SJSA1 (cell line): ENCODE measurements at places on chromosomes 1 and 21. TPM values are rescaled to one million over a fixed set of nuclear protein-coding genes. Genes with fewer than 3 reads are reported as not detected.
A peak's percentile ranks its signal among the peaks of the same experiment; 100 is the strongest.

- peaks cover 6% of the 10 kb centered on the region for H3K36me3 ChIP-seq
- no peaks in the 10 kb centered on the region for H3K27me3 ChIP-seq
- no peak overlapping the region for H3K4me3 ChIP-seq
- peaks cover 24% of the 10 kb centered on the region for H3K4me1 ChIP-seq
Observed at GRCh38 chr1:206468571-206468970, 1.7 kb upstream of the IKBKE start.

DNA sequence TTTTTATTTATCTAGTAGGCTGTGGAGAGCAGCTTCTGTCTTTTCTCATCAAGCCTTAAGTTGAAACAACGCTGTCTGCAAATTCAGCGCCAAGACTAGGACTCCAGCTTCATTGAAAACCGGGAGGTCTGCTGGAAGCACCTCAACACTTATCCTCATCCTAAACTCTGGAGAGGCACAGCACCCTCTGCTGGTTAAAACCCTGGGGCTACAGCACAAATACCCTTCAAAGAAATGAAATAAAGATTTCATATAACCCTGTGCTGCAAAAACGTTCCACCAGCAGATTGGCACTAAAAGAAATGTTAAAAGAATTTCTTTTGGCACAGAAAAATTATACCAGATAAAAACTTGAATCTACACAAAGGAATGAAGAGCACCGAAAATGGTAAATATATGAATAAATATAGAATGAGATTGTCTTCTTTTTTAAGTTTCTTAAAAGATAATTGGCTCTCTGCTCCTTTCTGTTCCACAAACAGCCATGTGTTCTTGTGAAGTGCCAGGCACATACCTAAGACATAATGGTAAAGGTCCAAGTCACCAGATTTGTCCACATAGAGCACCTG lies 227.7 kb upstream of the SAMSN1 start:
- no peaks in the 10 kb centered on the region for H3K4me1 ChIP-seq
- no peaks in the 10 kb centered on the region for H3K36me3 ChIP-seq
- no peaks in the 10 kb centered on the region for H3K27me3 ChIP-seq
- H3K27ac ChIP-seq: no peak overlapping the region

- no peak overlapping the region for H3K4me3 ChIP-seq
- no peaks in the 10 kb centered on the region for H3K27me3 ChIP-seq
- no peaks in the 10 kb centered on the region for H3K36me3 ChIP-seq
Observed at GRCh38 chr1:62309906-62310305, 9.3 kb downstream of the KANK4 start.

GRCh38 chr21:43905726-43906455 lies 40.9 kb downstream of the AGPAT3 start:
- no peaks in the 10 kb centered on the region for H3K27me3 ChIP-seq
- no peak overlapping the region for H3K4me3 ChIP-seq
- peaks cover 42% of the 10 kb centered on the region for H3K36me3 ChIP-seq
- DNase-seq: no peak

GRCh38 chr1:226674892-226675714 lies 64.0 kb downstream of the ITPKB start:
- H3K4me1 ChIP-seq: peaks cover 31% of the 10 kb centered on the region
- H3K27me3 ChIP-seq: no peaks in the 10 kb centered on the region
- no peak overlapping the region for H3K27ac ChIP-seq
- H3K4me3 ChIP-seq: no peak overlapping the region
- DNase-seq: no peak

DNA sequence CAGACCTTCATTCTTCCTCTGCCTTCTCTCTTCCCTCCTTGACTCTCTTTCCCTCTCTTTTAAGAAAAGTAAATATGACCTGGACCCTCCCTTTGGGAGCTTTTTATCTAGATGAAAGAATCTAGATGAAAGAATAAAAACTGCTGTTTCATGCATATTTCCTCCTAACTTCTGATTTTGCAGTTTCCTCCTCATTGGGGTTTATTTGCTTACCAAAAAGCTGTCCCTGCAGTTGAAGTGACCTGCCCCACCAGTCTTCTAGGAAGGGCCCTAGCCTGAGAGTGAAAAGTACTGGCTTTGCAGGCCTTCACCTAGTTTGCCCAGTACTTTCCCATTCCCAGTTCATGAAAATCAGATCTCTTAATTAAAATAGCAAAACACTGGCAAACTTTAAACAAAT lies 28.3 kb upstream of the CACYBP start:
- peaks cover 61% of the 10 kb centered on the region for H3K4me1 ChIP-seq
- H3K27ac ChIP-seq: no peak overlapping the region

DNA sequence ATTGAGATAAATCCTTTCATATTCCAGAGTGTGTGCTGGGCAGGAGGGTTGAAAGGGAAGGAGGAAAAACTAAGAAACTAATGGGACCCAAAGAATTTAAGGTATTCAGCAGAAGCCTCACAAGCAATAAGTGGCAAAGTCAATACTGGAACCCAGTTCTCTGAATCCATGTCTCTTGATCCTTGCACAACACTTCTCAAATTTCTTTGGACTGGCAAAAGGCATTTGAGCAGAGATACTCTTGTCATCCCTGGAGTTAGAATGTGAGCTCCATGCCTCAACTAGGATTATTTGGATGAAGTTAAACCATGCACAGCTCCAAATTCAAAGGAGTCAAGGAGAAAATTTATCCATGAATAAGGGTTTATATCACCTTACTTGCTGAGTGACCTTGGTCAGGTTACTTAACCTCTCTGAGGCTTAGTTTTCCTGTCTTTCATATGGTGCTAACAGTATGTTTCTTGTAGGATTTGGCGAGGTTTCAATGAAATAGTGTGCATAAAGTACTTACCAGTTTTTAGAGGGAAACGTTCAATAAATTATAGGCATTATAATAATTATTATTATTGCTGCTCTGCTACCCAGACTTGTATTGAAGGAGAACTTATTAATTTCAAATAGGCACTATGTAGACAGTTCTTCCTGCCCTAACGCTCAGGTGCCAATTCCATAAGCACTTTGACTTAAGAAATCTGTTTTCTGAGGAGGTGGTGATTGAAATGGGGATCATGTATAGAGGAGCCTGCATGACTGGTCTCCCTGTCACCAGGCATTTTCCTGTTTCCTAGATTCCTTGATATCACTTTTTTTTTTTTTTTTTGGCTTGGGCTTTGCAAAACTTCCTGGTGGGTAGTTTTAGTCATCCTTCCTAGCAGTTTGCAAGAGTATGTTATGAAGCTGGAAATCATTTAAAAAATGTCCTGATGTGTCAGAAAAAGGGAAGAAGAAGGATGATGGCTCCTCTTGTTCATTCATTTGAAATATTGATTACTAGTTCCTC lies 125.0 kb upstream of the JUN start:
- no peaks in the 10 kb centered on the region for H3K27me3 ChIP-seq
- 0 out of 2 replicates have a peak overlapping the region, but pooled peaks have one; percentile 18 for H3K27ac ChIP-seq
- no peak overlapping the region for H3K4me3 ChIP-seq
- no peak for DNase-seq
- H3K4me1 ChIP-seq: peaks cover 18% of the 10 kb centered on the region

HRNR gene
- 0.03 TPM in 1 of 2 replicates, not detected in the other for total RNA-seq

CDC7 gene
- total RNA-seq: 13.7 and 15.4 TPM in 2 replicates

GRCh38 chr1:228471762-228472398 lies 15.3 kb upstream of the RNF187 start:
- H3K27ac ChIP-seq: no peak overlapping the region
- DNase-seq: peak; percentile 22
- H3K4me3 ChIP-seq: no peak overlapping the region
